ENCODE measurements at places on chromosomes 2 and 18. TPM values are rescaled to one million over a fixed set of nuclear protein-coding genes. Genes with fewer than 3 reads are reported as not detected.

The AOX1 gene
- 49.0 TPM for total RNA-seq

The COPS8 gene
- total RNA-seq = 34.0 TPM

The DNER gene
- 0.64 TPM for total RNA-seq

The SERPINB8 gene
- total RNA-seq = 32.5 TPM

The ANKRD30BL gene
- total RNA-seq = not detected

The SFTPB gene
- total RNA-seq = 24,994 TPM

The SULT1C2 gene
- 2.1 TPM for total RNA-seq

The SMARCAL1 gene
- 10.5 TPM for total RNA-seq

The ADD2 gene
- 0.69 TPM for total RNA-seq

The SIGLEC15 gene
- not detected for total RNA-seq

Measured in upper lobe of left lung (tissue), 6 donors.